ENCODE measurements at places on chromosomes 11 and 22.

DNA sequence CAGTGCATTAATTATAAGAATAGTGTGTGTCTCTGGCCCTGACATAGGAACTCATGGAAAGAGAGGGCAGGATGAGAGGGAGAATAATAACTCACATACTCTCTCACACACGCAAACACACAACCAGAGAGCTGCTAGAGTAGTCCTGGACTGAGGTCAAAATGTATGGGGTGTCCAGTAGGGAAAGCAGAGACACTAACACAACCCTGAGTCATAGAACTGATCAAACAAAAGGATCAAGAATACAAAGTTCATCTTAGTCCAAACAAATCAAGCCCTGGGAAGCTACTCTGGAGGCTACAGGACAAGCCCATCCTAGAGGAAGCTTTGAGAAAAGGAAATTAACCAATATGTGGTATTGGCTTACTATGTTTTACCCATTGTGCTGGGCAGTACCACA lies 178.5 kb upstream of the GUCY1A2 start:
- no peaks in the 10 kb centered on the region for H3K36me3 ChIP-seq
- no peaks in the 10 kb centered on the region for H3K4me1 ChIP-seq
- H3K27me3 ChIP-seq: no peaks in the 10 kb centered on the region
- no peak for DNase-seq
- no peak overlapping the region for H3K27ac ChIP-seq

DNA sequence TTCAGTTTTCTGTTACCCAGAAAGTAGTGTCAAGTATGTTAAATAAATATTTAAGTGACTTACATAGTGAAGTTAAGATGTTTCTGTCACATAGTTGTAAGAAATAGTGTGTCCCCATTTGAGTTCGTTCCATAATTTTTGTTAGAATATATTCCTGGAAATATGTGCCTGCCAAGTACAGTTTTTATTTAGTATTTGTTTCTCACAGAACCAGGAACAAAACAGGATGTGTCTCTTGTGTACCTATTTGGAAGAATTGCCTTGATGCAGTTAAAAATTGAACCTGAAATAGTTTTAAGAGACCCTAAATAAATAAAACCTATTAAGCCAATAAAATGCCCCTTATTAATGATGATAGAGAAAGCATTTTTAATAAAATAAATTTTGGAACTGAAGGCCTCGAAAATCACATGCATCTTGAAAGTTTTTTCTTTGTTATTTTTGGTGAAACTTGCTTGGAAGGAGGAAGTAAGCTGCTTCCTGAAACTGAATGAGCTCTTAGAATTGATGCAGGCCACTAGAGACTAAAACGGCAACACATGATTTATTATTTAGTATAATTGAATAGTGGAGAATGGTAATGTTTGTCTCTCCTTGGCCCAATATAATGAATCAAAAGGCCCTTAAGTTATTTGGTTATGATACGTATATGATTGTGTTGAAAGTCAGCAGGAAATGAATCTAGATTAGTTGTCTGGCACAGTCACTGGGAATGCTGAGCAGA lies 55.9 kb downstream of the SWAP70 start:
- peak overlapping the region; percentile 26 for H3K27ac ChIP-seq
- H3K4me1 ChIP-seq: peaks cover 74% of the 10 kb centered on the region
- peaks cover 2% of the 10 kb centered on the region for H3K36me3 ChIP-seq
- H3K27me3 ChIP-seq: no peaks in the 10 kb centered on the region
- peak; percentile 86 for DNase-seq
- H3K4me3 ChIP-seq: no peak overlapping the region

- no peaks in the 10 kb centered on the region for H3K27me3 ChIP-seq
- H3K36me3 ChIP-seq: no peaks in the 10 kb centered on the region
- H3K27ac ChIP-seq: no peak overlapping the region
- DNase-seq: no peak
- no peaks in the 10 kb centered on the region for H3K4me1 ChIP-seq
- no peak overlapping the region for H3K4me3 ChIP-seq
These were observed 3.6 kb downstream of the PLA2G3 start for GRCh38 chr22:31136711-31137110.

DNA sequence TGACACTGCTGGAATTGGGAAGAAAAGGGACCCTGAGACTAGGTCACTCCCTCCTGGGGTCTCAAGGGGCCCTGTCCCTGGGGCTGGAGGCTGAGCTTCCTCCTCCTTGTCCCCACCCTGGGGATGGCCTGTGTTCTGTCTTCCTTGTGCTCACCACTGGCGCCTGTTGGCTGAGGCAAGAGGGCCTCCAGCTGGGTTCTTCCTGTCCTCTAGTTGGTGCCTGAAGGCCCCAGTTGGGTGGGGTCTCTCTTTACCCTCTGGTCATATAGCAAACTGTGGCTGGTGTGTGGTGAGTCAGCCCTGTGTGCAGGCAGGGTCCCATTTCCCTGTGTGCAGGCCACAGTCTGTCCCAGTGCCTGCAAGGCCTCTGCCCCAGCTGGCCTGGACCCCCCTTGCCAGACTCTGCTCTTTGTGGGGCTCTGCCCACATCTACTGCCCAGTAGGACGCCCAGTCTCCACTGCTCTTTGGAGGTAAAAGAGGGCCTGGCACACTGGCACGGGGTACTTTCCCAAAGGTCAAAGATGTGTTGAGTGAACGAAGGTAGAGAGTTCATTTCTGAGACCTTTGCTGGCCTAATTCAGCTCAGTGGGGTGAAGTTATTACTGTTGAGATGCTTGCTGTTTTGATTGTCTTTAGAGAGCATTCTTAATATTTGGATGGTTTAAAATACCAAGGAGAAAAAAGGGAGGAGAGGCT lies 55.1 kb upstream of the CLDN5 start:
- H3K27ac ChIP-seq: no peak overlapping the region
- no peaks in the 10 kb centered on the region for H3K36me3 ChIP-seq
- H3K27me3 ChIP-seq: no peaks in the 10 kb centered on the region
- no peak overlapping the region for H3K4me3 ChIP-seq
- DNase-seq: peak; percentile 75
- H3K4me1 ChIP-seq: peaks cover 44% of the 10 kb centered on the region

DNA sequence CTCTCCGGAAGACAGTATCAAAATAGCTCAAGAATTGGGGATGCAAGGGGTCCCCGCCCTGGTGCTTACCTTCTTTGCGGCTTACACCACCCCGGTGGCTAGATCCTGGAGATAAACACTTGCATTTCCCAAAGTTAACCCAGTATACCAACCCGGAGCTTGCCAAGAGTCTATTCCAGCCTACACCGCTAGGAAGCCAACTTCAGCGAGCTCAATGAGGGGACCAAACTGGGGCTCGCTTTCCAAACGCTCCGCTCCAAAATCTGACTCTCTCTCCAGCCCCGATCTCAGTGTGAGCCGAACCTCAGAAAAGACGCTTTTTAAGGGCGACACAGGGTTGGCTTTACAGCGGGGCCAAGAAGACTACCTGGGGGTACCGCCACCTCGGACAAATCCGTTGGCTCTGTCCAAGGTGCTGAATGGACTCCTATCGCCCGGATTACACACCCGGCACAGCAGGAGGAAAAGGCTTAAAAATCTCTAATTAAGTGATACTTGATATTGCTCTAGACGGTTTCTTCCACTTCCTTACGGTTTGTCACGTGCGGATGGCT lies 20.1 kb upstream of the BDNF start:
- H3K36me3 ChIP-seq: no peaks in the 10 kb centered on the region
- H3K27ac ChIP-seq: no peak overlapping the region
- H3K4me3 ChIP-seq: no peak overlapping the region
- peaks cover 21% of the 10 kb centered on the region for H3K4me1 ChIP-seq

GRCh38 chr11:91717169-91717568 lies 507.4 kb upstream of the FAT3 start:
- H3K4me3 ChIP-seq: no peak overlapping the region
- no peak for DNase-seq
- no peaks in the 10 kb centered on the region for H3K36me3 ChIP-seq
- H3K4me1 ChIP-seq: no peaks in the 10 kb centered on the region
- H3K27me3 ChIP-seq: no peaks in the 10 kb centered on the region

DNA sequence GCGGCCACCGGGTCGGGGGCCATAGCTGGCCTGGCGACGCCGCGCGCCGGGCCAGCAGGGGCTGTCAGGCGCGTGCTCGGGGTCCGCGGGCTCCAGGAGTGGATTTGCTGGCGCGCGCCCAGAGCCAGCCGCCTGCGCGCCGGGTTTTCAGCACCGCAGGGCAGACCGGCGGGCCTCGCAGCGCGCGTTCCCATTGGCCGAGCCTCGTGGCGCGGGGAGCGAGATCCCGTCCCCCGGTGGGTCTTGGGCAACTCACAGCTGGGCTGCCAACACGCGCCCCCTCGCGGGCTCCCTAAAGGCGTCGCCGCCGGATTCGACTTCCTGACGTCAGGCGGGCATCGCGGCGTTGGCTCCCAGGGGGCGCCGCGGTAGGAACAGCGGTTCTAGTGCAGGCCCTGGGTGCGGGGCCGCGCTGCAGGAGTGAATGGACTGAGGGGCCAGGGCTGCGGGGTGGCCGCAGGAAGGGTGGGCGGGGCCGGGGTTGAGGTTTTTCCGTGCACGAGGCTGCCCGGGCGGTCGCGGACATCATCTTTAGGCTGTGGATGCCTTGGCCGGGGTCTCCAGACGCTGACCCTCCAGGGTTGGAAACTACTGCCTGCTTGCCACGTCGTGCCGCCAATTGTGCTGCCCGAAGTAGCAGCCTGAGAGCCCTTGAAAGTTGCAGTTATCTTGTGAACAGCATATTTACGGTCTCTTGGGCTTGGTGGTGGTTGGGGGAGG lies at the start of gene FADS1:
FADS1 (minus strand) TSS at position 268 of the 720 bp plus-strand sequence; CDS start at position 194, 74 bp downstream.
- DNase-seq: peak; percentile 98
- peak within 1 kb of the TSS; percentile 61 for H3K27ac ChIP-seq
- H3K36me3 ChIP-seq: peaks cover 13% of the 10 kb centered on the region

DNA sequence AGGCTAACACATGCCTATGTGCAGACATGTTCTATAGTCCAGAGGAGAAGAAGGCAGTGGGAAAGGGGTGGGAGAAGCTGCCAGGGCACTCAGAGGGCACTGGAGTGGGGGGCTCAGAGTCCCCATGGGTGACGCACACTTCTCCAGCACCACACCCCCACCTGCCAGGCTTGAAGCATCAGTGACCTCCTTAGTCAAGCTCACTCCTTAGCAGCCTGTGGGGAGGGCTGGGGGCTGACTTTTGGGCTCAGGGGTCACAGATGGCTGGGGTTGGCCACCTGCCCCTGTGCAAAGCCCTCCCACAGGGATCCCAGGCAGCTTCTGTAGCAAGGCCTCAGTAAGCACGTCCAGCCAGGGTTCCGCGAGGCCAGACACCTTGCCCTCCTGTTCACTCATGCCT lies 18.8 kb downstream of the TRIM29 start:
- H3K27me3 ChIP-seq: no peaks in the 10 kb centered on the region
- no peaks in the 10 kb centered on the region for H3K36me3 ChIP-seq
- H3K4me1 ChIP-seq: no peaks in the 10 kb centered on the region

- H3K36me3 ChIP-seq: no peaks in the 10 kb centered on the region
- peaks cover 7% of the 10 kb centered on the region for H3K4me1 ChIP-seq
- no peak overlapping the region for H3K27ac ChIP-seq
- no peak overlapping the region for H3K4me3 ChIP-seq
- peak; percentile 63 for DNase-seq
These were observed 26.6 kb downstream of the SC5D start for GRCh38 chr11:121318848-121319834.

DNA sequence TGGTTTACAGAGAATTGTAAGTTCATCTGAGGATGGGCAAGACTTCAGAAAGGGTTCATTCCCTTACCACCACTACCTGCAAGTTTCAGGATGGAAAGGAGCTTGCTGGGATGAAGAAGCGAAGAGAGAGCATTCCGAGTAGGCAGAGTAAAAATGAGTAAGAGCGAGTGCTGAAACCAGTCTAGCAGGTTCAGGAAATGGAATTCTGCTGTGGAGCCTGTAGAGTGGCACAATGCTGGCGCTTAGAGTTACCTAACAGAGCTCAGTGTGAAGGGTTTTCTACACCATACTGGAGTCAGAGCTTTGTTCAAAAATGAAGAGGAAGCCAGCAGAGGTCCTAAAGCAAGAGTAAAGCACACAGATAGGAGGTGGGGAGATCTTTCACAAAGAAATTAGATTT lies 179.2 kb upstream of the ZC3H12C start:
- no peak for DNase-seq
- no peaks in the 10 kb centered on the region for H3K4me1 ChIP-seq
- H3K27me3 ChIP-seq: no peaks in the 10 kb centered on the region
- H3K36me3 ChIP-seq: no peaks in the 10 kb centered on the region

DNA sequence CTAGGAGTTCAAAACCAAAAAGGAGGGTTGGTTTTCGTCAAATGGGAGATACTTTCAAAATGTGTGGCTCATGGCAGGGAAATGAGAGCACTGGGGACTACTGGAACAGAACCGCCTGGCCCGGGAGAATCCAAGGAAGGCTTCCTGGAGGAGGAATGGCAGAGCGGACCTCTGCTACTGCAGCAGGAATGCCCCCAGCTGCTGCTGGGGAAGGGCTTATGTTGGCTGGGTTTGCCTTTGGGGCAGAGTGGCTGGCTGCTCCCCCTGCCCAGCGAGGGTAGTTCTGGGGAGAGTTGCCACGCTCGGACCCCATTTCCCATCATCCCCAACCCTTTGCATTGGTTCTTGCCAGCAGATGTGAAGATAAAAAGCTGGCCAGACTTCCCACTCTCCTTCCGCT lies 10.6 kb upstream of the APOBEC3A start:
- peaks cover 10% of the 10 kb centered on the region for H3K4me1 ChIP-seq
- DNase-seq: no peak
- no peaks in the 10 kb centered on the region for H3K36me3 ChIP-seq

Measured in common myeloid progenitor, CD34-positive (primary cell).